ENCODE measurements at places on chromosomes 3 and 15.

DNA sequence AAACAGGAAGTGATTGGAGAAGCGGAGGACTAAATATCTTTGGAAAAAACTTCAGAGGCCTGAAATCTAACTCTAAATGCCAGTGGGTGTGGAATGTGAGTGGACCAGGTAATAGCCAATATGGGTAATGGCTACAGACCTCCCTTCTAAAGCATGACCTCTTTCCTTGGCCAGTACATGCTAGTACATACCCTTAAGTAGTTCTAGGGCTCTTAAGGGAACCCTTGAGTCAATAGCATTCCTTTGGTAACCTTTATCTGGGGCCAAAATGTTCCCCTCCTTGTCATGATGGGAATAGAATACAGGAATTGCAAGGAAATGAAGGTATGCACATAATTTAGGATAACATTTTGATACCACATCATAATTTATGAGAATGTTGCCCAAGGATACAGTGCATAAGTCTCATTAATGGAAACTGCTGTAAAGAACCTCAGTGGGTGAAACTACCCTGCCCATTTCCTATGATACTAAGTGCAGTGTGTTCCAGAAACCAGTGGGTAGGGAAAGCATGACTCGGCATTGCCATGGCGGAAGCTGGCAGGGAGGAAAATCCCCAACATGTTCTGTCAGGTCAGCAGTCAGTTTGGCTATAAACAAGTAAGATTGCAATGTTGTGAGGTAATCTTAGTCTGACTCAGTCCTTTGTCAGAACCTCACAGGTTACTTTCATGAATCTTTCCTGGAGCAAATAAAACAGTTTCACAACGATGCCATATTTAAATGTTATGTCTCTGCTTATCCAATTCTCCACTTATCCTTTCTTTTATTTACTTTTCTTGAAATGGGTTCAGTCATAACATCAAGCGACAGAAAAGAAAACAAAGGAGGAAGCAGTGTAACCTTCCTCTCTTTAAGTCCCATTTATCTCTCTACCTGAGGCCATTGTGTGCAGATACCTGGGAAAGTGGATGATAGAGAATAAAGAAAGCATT, 23.5 kb upstream of the RAP2B start:
- H3K4me3 ChIP-seq: no peak overlapping the region
- H3K36me3 ChIP-seq: no peaks in the 10 kb centered on the region
- no peak for DNase-seq
- no peak overlapping the region for H3K27ac ChIP-seq
- no peaks in the 10 kb centered on the region for H3K4me1 ChIP-seq

- no peak for DNase-seq
- H3K4me3 ChIP-seq: peak overlapping the region; percentile 66
- peaks cover 37% of the 10 kb centered on the region for H3K4me1 ChIP-seq
- no peak overlapping the region for H3K27ac ChIP-seq
Measured at GRCh38 chr15:77630956-77631744, 1.6 kb downstream of the LINGO1 start.

- H3K27ac ChIP-seq: no peak overlapping the region
- H3K4me1 ChIP-seq: no peaks in the 10 kb centered on the region
- no peaks in the 10 kb centered on the region for H3K36me3 ChIP-seq
Measured at GRCh38 chr3:30858894-30859389, 35.5 kb downstream of the GADL1 start.

GRCh38 chr3:195224980-195225580, 45.9 kb downstream of the XXYLT1 start:
- H3K27me3 ChIP-seq: no peaks in the 10 kb centered on the region
- peaks cover 14% of the 10 kb centered on the region for H3K4me1 ChIP-seq
- no peak overlapping the region for H3K4me3 ChIP-seq
- DNase-seq: peak; percentile 44
- H3K27ac ChIP-seq: no peak overlapping the region
- H3K36me3 ChIP-seq: no peaks in the 10 kb centered on the region

- no peak overlapping the region for H3K27ac ChIP-seq
- DNase-seq: no peak
- H3K4me1 ChIP-seq: no peaks in the 10 kb centered on the region
- H3K4me3 ChIP-seq: no peak overlapping the region
Measured at GRCh38 chr3:165538166-165538565, 299.1 kb downstream of the BCHE start.

GRCh38 chr15:67865331-67865730, 25.5 kb upstream of the RNU6-1 start:
- no peak for DNase-seq
- no peak overlapping the region for H3K27ac ChIP-seq
- H3K27me3 ChIP-seq: no peaks in the 10 kb centered on the region

- no peaks in the 10 kb centered on the region for H3K27me3 ChIP-seq
- no peaks in the 10 kb centered on the region for H3K36me3 ChIP-seq
- no peak overlapping the region for H3K27ac ChIP-seq
Measured at GRCh38 chr3:179076243-179077027, 4.8 kb upstream of the ZMAT3 start.

All from H1 (cell line).